ENCODE measurements at places on chromosomes 11 and 22.

GRCh38 chr11:96391698-96392307 lies 2.0 kb downstream of the JRKL start:
- no peak for DNase-seq

DNA sequence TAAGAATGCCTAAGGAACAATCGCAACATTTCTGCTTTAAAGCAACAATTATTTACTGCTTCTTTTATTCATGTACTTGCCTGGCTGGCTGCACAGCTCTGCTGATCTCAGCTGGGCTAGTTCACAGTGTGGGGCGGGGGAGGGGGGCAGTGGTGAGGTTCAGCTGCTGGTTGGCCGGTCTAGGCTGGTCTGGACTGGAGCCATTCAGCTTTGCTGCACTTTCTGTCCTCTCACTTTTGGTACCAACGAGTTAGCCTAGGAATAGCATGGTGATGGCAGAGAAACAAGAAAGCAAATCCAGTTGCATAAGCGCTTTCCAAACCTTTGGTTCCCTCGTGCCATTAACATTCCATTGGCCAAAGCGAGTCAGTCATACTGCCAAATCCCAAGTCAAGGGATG lies 16.0 kb upstream of the MIF start:
- DNase-seq = no peak

- DNase-seq = no peak
Observed at GRCh38 chr22:29154364-29155048, 51.2 kb upstream of the EMID1 start.

DNA sequence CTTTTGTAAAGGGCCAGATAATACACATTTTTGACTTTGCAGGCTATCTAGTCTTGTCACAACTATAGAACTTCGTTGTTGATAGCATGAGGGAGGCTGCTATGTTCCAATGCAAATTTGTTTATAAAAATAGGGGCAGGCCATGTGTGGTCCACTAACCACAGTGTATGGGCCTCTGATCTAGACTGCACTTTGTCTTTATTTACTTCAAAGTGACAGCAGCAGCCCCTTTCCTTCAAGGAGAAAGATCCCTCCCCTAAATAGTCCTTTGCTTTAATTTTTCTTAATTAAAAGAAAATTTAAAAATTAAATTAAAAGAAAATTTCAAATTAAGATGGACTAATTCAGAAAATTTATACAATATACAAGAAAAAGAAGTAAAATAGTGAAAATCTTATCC lies 49.5 kb upstream of the OR9Q1 start:
- no peak for DNase-seq

GRCh38 chr11:10387206-10388083 lies 67.6 kb upstream of the AMPD3 start:
- no peak for DNase-seq

DNA sequence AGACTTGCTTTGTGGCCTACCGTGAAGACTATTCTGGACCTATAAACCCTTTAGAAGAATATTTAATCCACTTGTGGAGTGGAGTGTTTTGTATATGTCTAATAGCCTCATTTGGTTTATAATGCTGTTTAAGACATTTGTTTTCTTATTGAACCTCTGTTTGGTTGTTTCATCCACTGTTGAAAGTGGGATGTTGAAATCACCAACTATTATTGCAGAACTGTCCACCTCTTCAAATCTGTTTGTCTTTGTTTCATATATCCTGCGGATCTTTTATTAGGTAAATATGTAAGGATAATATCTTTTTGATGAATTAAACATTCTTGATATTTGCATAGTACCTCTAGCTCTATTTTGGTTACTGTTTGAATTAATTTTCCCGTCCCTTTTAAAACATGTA lies 49.1 kb downstream of the XKR3 start:
- DNase-seq = no peak

DNA sequence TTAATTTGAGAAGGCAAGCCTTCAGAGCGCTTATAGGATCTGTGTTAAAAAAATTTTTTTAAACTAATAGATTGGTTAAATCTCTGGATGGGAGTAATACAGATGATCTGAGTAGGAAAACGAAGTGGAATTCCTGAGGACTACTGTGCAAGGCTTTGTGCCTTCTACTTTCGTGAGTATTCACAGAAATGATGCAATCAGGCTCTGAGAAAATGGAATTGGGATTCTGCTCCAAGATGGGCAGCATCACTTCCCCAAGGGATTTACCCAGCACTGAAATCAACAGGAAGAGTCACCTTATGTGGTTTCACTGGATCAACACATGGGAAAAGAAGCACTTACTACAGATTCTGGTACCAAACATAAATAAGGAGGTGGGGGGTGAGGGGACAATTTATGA lies 12.5 kb downstream of the KMT5B start:
- DNase-seq = no peak

- DNase-seq = no peak
Observed at GRCh38 chr11:118610773-118611432, 3.5 kb downstream of the PHLDB1 start.

- DNase-seq = no peak
Observed at GRCh38 chr11:124878759-124879492, 13.7 kb downstream of the ROBO3 start.

DNA sequence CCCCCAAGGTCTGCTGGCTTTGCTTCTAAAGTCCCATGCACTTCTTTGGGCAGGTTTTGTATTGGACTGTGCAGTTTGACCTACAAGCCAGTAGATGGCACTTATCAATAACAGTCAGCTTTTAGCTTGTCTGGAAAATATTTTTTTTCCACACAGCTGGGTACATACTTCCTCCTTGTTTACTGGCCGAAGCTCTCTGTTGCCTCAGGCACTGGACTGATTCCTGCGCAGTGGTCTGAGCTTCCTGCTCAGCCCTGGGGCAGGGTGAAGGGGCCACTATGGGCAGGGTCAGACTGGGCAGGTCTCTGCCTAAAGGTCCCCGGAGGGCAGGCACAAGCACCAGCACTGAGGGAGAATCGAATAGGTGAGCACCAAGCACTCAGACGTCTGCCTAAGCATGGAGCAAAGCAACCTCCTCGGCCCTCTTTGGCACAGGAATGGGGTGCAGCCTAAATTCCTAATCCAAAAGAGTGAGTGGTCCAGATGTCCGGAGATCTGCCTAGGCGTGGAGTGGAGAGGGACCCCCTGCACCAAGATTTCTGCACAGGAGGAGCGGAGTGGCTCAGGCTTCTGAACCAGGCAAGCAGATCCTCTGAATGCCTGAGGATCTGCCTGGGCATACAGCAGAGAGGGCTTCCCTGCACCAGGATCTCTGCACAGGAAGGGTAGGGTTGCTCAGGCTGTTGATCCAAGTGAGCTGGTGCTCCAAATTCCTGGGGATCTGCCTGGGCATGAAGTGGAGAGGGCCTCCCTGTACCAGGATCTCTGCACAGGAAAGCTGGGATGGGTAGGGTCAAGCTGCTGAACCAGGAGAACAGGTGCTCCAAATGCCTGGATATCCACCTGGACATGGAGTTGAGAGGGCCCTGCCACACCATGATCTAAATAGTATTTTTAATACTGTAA lies 105.9 kb upstream of the C11orf58 start:
- no peak for DNase-seq

DNA sequence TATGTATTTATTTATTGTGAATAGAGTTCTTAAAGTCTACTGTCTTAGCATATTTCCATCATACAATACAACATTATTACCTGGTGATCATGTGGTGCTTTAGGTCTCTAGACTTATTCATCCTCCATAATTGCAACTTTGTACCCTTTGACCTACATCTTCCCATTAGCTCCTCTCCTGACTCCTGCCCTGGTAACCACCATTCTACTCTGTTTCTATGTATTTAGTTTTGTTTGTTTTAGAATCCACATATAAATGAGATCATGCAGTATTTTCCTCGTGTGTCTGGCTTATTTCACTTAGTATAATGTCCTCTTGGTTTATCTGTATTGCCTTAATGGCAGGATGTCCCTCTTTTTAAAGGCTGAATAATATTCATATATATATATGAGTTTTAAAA lies 22.7 kb downstream of the NCAM1 start:
- no peak for DNase-seq

GRCh38 chr11:32960553-32961164 lies 55.0 kb upstream of the DEPDC7 start:
- DNase-seq = no peak

DNA sequence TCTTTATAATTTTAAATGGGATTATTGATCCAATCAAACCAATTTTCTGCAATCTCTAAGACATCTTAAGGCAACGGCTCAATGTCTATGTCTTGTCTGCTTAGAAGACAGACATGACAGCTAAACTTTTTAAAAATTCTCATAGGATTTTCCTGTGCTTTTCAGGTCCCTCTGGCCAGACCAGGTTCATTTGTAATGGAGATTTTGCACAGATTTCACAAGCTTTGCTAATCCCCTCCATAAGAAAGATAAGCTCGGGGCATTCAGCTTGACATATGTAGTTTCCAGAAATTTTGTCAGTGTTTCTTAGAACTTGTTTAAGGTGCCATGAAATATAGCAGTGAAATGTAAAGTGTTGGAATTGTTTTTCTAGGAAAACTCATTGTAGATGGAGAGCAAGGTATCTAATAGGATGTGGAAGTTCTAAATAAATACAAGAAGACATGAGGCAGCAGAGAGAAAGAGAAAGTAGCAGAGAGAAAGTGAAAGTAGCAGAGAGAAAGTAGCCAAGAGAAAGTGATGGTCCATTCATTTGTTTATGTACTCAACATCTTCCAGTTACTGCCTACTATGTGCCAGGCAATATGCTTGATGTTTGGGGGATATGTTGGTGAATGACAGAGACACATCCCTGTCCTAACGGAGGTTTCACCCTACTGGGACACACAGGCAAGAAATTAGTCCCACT lies 219.1 kb upstream of the ARHGAP42 start:
- DNase-seq = no peak

DNA sequence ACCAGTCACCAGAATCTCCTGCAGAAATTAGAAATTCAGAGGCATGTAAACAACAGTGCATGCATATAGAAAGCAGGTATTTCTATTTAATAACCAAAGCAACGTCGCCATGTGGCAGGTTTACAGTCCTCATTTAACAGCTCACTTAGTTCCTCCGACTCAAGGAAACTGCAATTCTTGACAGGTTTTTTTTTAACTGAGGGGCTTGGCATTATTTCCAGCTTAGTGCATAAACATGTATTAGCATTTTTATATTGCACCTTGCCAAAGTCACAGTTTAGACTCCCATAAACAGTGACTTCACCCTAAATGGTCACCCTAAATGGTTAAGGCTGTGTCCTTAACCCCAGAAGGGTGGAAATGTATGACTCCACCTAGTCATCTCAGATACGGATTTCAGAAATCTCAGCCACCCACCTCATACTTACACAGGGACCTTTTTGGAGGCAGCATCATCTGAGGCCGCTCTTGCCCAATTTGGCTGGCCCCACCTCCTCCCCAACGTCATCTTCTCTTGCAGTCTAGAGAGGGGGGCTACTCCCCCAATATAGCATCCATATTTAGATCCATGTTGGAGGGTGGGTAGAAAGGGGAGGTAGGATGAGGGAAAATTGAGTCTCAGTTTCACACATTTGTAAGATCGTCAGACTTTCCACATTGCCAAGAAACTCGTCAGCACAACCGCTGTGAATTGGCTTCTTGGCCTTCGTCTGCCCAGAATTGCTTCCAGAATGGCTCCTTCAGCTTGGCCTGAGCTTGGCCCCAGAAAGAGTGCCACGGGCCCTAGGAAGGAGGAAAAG lies 31.8 kb upstream of the SLC35C1 start:
- no peak for DNase-seq

DNA sequence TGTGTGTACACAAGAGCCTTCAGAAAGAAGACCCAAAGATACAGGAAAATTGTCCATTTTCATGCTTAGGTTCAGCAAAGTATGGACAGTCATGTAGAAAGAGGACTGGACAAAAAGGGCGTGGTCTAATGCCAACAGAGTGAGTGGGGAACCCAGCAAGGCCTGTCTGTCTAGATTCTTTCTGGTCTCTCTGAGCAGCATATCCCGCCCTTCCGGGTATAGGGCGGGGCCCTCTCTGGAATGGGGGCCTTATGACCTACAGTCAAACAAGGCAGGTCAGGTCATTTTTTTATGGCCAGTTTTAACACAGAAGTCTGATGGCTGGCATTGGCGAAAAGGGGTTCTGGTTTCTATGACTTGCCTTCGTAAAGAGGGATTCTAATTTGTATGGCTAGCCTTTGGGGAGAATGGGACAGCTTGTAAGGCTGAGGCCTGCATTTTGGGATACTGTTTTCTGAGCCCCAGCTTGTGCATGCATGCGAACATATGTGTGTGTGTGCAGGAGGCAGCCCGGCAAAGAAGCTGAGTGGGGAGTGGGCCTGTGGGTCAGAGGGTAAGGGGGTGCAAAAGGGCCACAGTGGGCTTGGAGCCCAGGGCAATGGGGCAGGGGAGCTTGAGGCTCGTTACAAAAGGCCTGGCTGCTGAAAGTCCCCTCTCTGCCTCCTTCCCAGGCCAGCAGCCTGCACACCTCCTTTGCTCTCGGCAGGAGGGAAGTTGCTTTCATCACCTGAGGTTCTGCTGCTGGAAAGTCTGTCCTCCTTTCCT lies 130.5 kb upstream of the B3GAT1 start:
- DNase-seq = no peak

DNA sequence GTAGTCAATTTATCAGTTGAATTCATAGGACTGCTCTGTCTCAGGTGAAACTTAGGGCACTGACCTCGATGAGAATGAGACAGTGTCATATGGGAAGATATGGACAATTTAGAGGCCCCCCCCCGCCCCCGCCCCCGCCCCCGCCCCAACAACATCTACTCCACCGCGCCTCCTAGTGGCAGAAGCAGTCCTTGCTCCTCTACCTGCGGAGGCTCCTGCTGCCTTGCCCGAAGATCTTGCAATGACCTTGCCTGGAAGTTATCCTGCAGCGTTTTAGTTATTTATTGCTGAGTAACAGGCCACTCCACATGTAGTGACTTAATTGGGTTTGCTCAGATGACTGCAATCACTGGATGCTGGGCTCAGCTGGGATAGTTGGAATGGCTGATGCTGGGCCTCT lies 15.2 kb downstream of the SERPINH1 start:
- DNase-seq = no peak

- no peak for DNase-seq
Observed at GRCh38 chr11:63866211-63866610, 27.3 kb downstream of the MARK2 start.

DNA sequence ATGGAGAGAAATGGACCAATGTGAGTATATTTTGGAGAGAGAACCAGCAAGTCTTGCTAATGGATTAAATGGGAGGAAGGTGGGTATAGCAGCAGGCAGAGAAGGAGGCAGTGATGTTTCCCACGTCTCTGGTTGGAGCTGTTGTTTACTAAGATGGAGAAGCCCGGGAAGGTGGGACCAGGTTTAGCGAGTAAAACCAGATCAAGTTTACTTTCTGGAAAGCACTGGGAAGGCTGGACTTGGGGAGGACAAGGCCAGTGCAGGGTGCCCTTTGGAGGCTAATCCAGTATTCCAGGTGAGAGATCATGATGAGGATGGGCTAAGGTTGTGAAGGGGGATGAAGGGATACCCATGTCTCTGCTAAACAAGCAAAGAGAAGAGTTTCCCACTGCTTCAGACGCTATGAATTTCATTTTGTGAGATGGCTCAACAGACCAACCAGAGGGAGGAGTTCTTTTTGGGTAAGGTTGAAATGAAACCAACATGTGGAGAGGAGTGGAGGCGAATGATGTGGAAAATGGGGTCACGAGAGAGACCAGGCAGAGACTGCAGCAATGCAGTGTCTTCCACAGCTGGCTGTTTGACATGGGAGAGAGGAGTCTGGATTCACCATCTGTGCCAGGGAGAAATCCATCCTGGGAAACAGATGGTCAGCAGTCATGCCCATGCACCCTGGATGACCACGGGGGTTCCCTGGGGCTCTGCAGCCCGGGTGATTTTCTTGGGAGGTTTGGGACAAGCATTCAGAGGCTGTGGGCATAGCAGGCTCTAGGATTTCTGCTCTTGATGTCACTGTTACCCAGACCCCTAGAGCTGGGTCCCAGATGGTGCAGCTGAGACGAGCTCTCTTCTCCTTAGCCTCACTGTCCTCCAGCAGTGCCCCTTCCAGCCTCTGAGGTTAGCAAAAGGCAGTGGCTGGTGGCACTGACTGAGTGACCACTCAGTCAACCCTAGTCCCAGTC lies 24.9 kb downstream of the COMMD9 start:
- no peak for DNase-seq
